Caki2 (cell line): ENCODE measurements at places on chromosomes 6 and 20. TPM values are rescaled to one million over a fixed set of nuclear protein-coding genes. Genes with fewer than 3 reads are reported as not detected.

SPAG4 gene
- 40.6 and 79.6 TPM in 2 replicates for total RNA-seq

RSPO4 gene
- not detected in 2 replicates for total RNA-seq

KAT14 gene
- total RNA-seq: 22.3 and 22.5 TPM in 2 replicates

ORC3 gene
- 19.1 and 46.3 TPM in 2 replicates for total RNA-seq

DOK5 gene
- total RNA-seq: 1.6 and 3.5 TPM in 2 replicates

TFAP2D gene
- total RNA-seq: not detected in 2 replicates

FERMT1 gene
- 7.7 and 25.2 TPM in 2 replicates for total RNA-seq

TAGAP gene
- total RNA-seq: not detected in 2 replicates

ARFGEF3 gene
- total RNA-seq: 4.5 and 5.5 TPM in 2 replicates

HACE1 gene
- 29.9 and 33.9 TPM in 2 replicates for total RNA-seq

HLA-B gene
- 379 and 544 TPM in 2 replicates for total RNA-seq

TRIM31 gene
- 0.71 and 3.0 TPM in 2 replicates for total RNA-seq

KIAA1755 gene
- total RNA-seq: 0.20 TPM in 1 of 2 replicates, not detected in the other

RAET1E gene
- total RNA-seq: not detected in 2 replicates

LRRC73 gene
- total RNA-seq: 0.20 and 0.29 TPM in 2 replicates

DNA sequence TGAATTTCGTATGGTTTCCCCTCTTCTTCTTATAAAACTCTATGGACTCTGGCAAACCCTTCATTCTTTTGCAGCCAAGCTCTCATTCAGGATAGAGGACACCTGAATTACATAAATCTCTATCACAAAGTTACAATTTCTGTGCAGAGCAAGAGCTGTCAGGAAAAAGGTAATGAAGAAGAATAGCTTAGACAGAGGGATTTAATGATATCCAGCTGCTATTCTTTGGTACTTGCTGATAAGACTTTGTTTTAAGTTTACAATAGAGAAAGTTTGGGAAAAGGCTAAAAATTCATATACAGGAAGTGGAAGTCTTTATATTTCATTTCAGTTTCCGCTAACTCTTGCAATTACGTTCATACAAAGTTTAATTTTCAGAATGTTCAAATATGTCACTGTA, 227.0 kb downstream of the FOXC1 start:
- no peak for DNase-seq

GRCh38 chr6:144417681-144418080, 132.5 kb downstream of the UTRN start:
- DNase-seq: no peak

- no peak for DNase-seq
These were observed 99.3 kb downstream of the PHF3 start for GRCh38 chr6:63734923-63735322.

- DNase-seq: no peak
These were observed 62.6 kb downstream of the TOX2 start for GRCh38 chr20:43977252-43977651.

GRCh38 chr20:49608752-49609670, 41.1 kb upstream of the PTGIS start:
- DNase-seq: peak; percentile 68

DNA sequence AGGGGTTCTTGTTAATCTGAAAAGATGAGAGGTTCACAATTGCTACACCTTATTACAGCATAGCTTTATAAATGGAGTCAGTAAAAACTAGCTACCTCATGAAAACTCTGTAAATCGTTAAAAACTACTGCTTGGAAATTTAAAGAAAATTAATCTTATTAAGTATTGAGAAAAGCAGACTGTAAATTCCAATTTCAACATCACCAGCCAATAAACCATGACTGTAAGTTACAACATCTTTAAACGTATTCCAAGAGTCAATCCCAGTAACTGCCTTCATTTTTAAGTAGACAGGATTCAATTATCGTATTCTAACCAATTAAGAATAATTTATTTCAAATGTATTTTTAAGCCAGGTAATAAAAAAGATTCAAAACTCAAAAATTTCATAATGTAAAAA, 70.3 kb downstream of the ATG5 start:
- DNase-seq: no peak

- no peak for DNase-seq
These were observed 28.5 kb downstream of the TRERF1 start for GRCh38 chr6:42423244-42423643.

GRCh38 chr6:57013521-57013926, 33.0 kb upstream of the KIAA1586 start:
- DNase-seq: peak; percentile 76

- DNase-seq: no peak
These were observed 1.9 kb downstream of the BCL2L1 start for GRCh38 chr20:31720486-31721407.

GRCh38 chr6:45930420-45931040, 85.1 kb downstream of the CLIC5 start:
- peak; percentile 56 for DNase-seq

DNA sequence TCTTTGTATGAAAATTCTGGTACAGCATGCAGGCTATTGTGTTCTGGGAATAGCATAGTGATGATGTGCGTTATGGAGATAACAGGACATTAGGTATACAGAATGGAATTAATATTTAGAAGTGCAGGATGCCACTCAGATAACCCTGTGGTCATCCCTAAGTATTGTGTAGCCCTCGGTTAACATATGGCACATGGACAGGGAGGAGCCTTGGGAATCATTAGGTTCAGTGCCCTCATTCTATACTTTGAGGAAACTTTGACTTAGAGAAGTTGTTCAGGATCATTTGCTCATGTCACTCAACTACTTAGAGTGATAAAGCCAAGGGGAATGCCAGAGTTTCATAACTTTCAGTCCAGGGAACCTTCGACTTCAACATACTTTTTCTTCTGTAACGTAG, 185.9 kb downstream of the UST start:
- peak; percentile 4 for DNase-seq

GRCh38 chr20:22403022-22403631, 181.2 kb downstream of the FOXA2 start:
- DNase-seq: no peak

GRCh38 chr6:20441921-20442320, 40.2 kb downstream of the E2F3 start:
- no peak for DNase-seq

DNA sequence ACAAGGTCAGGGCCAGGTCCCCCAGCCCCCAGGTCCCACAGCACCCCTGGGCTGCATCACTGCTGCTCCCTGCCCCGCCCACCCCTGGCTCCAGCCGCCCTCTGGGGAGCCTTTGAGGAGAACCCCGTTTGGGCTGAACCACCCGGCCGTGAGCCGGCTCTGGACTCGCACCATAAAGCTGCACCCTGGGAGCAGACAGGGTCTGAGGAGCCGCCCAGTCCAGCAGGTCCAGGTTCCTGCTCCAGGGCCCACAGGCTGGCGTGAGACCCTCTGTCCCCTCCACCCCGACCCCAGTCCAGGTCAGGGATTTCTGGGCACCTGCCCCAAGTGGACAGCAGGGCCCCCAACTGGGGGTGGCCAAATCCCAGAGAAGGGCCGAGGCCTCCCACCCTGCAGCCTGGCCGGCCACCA, 8.3 kb downstream of the CHRNA4 start:
- DNase-seq: no peak

- no peak for DNase-seq
These were observed 11.9 kb downstream of the PCIF1 start for GRCh38 chr20:45946149-45946970.

- no peak for DNase-seq
These were observed 349.9 kb upstream of the SLC35B3 start for GRCh38 chr6:8785223-8785622.

- no peak for DNase-seq
These were observed 56.5 kb downstream of the SCML4 start for GRCh38 chr6:107767637-107768036.

- no peak for DNase-seq
These were observed 78.3 kb downstream of the BTBD3 start for GRCh38 chr20:11995805-11996567.

GRCh38 chr6:71721642-71722041, 164.7 kb upstream of the RIMS1 start:
- no peak for DNase-seq

GRCh38 chr6:72813807-72814596, 192.1 kb downstream of the KCNQ5 start:
- DNase-seq: no peak

DNA sequence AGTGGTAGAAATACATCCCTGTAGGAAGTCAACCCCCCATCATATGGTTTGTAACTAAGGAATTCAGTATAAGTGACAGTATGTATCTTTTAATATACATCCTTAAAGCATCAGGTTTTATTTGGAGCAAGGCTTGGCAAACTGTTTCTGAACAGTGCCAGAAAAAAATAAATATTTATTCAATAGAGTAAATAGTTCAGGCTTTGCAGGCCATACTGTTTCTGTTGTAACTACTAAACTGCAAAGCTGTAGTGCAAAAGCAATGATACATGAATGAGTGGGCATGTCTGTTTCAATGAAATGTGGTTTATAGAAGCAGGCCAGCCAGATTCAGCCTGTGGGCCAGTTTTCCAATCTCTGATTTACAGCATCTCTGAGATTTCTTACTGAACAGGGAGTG, 977 bp downstream of the MEI4 start:
- DNase-seq: no peak

- DNase-seq: no peak
These were observed 217.5 kb downstream of the TINAG start for GRCh38 chr6:54525731-54526130.

DNA sequence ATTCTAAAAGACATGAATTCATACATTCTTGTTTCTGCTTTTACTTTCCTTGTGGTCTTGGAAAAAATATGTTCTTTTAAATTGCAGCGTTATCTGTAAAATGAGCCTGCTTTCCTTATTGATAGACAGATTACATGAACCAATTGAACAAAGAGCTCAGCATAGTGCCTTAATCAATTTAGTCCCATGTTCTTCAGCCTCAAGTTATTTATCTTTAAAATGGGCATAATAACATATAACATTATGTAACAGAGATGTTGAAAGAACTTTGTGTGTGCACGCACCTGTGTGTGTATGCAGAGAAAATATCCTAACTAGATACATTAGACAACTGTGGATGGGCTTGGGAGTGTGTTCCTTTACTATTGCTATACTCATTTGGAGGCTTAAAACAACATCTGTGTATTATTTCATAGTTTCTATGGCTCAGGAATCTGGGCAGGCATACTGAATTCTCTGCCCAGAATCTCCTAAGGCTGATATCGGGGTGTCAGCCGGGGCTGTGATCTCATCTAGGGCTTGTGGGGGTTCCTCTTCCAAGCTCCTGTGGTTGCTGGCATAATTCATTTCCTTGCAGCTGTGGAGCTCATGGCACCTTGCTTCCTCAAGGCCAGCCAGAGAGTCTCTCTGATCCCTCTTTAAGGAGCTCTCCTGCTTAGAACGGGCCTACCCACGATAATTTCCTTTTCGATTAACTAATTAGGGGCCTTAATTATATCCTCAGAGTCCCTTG, 194.1 kb downstream of the ARID1B start:
- no peak for DNase-seq

DNA sequence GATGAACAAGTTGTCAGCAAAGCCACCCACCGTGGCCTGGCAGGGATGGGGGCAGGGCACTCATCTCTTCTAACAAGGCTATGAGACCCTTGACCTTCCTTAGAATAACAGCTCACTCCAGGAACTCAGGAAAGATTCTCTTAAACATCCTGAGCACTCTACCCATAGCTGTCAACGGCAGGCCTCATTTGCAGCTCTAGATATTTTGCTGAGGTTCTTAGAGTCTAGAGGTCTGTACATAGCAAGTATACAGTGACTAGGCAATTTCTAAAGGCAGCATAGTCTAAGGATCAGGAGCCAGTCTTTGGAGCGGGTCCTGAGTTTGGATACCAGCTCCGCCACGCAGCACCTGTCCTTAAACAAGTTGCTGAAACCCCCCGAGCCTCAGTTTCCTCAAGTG, 11.7 kb downstream of the TRERF1 start:
- no peak for DNase-seq

DNA sequence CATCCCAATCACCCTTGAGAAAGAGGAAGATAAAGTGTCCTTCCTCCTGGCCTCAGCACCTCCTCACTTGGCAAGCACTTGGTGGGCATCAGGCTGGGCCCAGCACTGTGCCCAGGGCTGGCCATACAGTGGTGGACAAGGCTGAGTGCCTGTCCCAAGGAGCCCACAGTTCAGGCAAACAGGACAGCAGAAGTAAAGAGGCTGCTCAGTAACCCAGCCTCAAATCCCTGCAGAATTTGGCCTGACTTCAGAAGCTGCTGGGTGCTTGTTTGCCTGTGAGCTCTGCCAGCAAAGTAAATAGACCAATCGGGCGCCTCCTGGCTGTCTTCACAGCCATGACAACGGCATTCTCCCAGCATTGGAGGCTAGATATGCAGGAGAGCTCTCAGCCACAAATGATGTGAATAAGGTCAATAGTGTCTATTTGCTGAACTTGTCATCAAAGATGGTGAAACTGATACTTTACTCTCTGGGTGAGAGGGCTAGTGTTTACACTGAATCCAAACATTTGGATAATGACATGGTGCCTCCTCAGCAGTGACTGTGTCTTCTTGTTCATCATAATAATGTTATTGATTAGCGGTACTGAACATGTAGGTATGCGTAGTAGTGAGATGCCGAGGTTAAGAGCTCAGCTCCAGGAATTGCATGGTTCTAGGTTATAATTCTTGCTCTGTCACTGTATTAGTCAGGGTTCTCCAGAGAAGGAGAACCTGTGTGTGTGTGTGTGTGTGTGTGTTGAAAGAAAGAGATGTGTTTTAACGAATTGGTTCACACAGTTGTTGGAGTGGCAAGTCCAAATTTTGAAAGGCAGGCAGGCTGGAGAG, 36.9 kb upstream of the FANCE start:
- DNase-seq: peak; percentile 33

DNA sequence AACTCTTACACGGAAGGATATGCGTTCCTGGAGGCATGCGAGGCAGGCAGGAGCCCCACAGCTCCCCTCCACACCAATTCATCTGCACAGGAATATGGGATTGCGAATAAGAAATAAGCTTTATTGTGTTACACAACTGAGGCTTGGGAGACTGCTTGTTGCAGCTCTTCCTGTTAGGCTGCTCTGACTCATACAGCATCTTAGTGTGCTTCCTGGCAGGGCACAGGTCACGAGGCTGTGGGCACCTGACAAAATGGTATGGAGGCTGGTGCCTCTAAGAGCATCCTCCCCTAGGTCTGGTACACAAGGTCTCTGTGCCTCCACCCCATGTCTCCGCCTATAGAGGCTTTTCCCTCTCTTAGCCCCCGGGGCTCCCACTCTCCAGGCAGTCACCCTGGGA, 6.8 kb downstream of the SLC22A3 start:
- no peak for DNase-seq

GRCh38 chr6:134678436-134678889, 271.4 kb downstream of the ALDH8A1 start:
- DNase-seq: peak; percentile 88

GRCh38 chr20:44537993-44538392, 16.1 kb upstream of the SERINC3 start:
- no peak for DNase-seq
